Thoracic aorta endothelial cell (primary cell): ENCODE measurements at places on chromosomes 16 and 17. TPM values are rescaled to one million over a fixed set of nuclear protein-coding genes. Genes with fewer than 3 reads are reported as not detected.

CRAMP1 gene
- total RNA-seq = 16.0 and 20.3 TPM in 2 replicates

SLFN13 gene
- 2.5 and 4.3 TPM in 2 replicates for total RNA-seq

CD79B gene
- total RNA-seq = 1.3 and 1.5 TPM in 2 replicates

CLEC18A gene
- 0.13 and 0.22 TPM in 2 replicates for total RNA-seq

NEUROD2 gene
- total RNA-seq = not detected in 2 replicates

PSMB3 gene
- total RNA-seq = 310 and 315 TPM in 2 replicates

KRTAP1-1 gene
- total RNA-seq = not detected in 2 replicates

PRRT2 gene
- 1.3 and 1.8 TPM in 2 replicates for total RNA-seq

CNGB1 gene
- 0.07 and 0.53 TPM in 2 replicates for total RNA-seq

STXBP4 gene
- 34.2 and 39.1 TPM in 2 replicates for total RNA-seq

SLC5A10 gene
- total RNA-seq = not detected in 2 replicates

SLC16A5 gene
- 4.7 and 11.6 TPM in 2 replicates for total RNA-seq

CCL1 gene
- total RNA-seq = not detected in 2 replicates

SPATA32 gene
- not detected in 2 replicates for total RNA-seq

CCDC137 gene
- 12.8 and 16.5 TPM in 2 replicates for total RNA-seq

RBFOX1 gene
- total RNA-seq = not detected in 2 replicates

GRB7 gene
- total RNA-seq = 0.07 TPM in 1 of 2 replicates, not detected in the other

SOCS1 gene
- total RNA-seq = 0.43 and 2.1 TPM in 2 replicates

TNFRSF13B gene
- total RNA-seq = not detected in 2 replicates

KCNJ18 gene
- not detected in 2 replicates for total RNA-seq
